NCI-H446 (cell line): ENCODE measurements at places on chromosomes 6 and 20.

- no peak for DNase-seq
Measured at GRCh38 chr6:135909737-135910387, 58.4 kb downstream of the PDE7B start.

DNA sequence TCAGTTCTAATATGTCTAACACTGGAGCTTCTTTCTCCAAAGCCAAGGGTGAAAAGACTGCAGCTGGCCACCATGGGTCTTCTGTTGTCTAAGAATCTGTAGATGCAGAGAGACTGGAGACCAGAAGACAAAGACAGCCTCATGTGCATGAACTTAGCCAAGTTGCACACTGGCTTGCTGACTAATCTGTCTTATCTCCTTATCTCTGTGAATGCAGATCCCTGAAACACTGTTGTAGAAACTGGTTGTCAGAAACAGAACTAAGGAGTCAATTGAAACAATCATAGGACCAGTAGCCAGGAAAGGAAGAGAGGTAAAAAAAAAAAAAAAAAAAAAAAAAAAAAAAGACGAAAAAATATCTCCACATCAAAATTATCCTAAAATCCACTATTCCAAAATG lies 109.7 kb downstream of the BFSP1 start:
- no peak for DNase-seq

DNA sequence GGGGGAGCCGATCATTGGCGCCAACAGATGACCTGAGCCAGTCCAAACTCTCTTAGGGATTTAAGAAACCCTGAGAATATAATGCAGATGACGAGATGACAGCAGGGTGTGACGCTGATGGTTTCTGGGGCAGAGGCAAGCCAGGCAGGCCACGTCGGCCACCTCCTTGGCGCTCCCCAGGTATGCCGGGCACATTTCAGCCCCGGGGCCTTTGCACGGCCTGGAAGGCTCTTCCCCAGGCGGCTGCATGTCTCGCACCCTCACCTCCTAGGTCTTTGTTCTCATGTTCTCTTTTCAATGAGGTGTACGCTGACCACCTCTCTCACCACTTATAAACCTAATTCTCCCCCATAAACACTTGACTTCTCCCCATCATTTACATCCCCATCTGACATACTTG lies 64.9 kb downstream of the RBM38 start:
- no peak for DNase-seq

- no peak for DNase-seq
Measured at GRCh38 chr20:47676912-47677634, 108.2 kb downstream of the SULF2 start.

DNA sequence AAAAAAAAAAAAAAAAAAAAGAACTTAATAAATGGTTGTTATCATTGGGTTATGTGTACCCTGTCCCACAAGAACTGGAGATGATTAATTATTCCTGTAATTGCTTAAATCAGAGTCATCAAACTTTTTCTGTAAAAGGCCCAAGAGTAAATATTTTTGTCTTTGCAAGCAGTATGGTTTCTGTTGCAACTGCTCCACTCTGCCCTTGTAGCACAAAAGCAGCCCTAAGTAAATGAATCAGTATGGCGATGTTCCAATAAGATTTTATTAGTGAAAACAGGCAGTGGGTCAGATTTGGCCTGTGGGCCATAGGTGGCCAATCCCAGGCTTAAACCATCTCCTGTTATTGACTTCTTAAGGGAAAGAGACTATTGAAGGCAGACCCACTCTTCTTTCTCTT lies 252.7 kb downstream of the TSHZ2 start:
- DNase-seq = no peak
